Kidney (tissue), 22 donors: ENCODE measurements at places on chromosomes 2 and 18.

- DNase-seq: no peak
Measured at GRCh38 chr2:56195563-56195962, 11.8 kb downstream of the CCDC85A start.

GRCh38 chr2:20972110-20972509, 71.8 kb downstream of the APOB start:
- DNase-seq: peak; percentile 46

DNA sequence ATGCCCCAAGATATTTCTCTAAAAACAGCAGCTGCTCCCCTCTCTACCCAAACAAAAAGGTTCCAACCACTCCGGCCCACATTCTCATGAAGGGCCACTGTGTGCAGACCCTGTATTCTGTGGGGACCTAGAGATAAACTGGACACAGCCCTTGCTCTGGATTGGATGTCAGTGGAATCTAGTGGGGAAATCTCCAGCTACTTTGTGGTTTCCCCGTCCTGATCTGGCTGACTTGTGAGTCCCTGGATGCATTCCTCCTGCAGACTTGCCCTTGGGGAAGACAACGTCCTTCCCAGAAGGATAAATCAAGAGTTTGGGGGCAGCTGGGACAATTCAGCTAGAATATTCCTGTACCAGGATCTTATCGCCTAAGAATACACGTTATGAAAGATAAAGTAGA, 151.1 kb downstream of the FSHR start:
- no peak for DNase-seq

DNA sequence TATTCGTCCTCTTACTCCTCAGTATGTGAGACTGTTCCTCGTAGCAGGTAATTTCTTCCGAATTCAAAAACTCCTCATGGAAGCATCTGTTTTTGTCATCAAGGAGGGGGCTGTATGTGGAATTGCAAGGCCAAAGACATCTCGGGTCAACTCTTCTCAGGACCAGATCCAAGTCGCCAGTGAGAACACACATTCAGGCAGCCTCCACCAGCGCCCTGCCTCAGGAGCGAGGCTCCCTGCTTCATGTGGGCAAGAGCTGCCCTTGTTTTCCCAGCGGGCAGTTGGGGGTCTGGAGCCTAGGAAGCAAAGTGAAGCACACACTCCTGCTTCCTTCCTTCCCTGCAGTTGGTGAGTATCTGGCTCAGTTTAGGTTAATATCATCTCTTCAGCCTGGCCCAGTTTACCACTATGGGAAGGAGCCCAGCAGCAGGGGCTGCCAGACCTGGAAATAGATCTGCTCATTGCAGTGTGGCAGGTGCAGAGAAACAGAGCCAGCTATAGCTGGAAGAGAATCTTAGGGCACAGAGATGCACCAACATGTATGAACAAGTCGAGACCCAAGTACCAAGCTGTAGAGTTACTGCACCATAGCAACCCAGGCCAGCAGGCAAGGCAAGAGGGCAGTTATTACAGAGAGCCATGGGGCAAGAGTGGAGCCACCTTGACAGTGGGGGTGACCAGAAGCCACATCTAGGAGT, 25.3 kb downstream of the TMEM127 start:
- DNase-seq: no peak

- no peak for DNase-seq
Measured at GRCh38 chr18:44521668-44522022, 159.0 kb upstream of the SETBP1 start.

DNA sequence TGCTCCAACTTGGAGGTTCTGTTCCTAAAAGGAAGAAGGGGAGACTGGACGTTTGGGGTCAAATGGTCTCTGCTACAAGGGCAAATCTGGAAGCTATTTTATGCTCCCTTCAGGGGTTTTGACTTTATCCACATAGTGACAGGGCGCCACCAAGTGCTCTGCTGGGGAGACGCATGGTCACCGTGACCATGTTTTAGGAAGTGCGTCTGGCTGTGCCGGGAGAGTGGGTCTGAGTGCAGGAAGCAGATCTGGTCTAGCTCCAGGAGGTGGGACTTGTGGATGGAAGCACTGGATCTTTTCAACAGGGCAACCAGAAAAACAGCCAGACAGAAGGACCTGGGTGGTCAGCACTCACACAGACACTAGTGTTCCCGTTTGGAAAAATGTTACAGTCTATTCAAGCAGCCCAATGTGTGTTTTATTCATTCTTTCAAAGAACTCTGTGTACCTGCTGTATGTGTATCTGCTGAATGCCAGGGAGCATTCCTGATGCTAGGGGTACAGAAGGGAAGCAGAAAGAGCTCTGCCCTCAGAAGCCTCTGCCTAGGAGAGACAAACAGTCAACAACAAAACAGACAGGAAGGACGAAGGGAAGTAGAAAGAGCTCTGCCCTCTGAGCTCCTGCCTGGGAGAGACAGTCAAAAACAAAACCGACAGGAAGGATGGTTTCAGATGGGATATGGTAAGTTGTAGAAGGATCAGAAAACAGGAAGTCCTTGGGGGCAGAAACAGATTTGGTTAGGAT, 14.3 kb downstream of the IMPA2 start:
- peak; percentile 75 for DNase-seq
